ENCODE measurements at places on chromosomes 5 and 9.

- no peak for DNase-seq
Measured at GRCh38 chr9:81477669-81478068, 211.7 kb downstream of the TLE1 start.

- no peak for DNase-seq
Measured at GRCh38 chr9:114163517-114163951, 8.2 kb downstream of the COL27A1 start.

DNA sequence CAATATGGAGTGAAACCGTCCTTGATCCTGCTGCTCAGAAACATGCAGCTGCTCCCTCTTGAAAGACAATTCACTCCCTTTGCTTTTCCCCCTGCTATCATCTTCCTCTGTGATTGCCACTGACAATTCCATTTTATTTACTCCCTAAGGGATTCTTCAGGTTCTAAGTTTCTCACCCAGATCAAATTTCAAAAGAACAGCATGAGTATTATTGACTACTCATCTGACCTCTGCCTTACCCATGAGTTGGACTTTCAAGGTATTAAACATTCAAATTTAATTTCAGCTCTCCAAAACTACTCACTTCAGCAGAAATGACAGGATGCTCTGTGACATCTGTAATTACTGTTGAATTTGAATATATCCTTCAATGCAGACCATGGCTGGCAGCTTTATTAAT lies 236.5 kb upstream of the HAPLN1 start:
- no peak for DNase-seq

- DNase-seq: no peak
Measured at GRCh38 chr9:8384091-8384490, 584.5 kb upstream of the DMAC1 start.

DNA sequence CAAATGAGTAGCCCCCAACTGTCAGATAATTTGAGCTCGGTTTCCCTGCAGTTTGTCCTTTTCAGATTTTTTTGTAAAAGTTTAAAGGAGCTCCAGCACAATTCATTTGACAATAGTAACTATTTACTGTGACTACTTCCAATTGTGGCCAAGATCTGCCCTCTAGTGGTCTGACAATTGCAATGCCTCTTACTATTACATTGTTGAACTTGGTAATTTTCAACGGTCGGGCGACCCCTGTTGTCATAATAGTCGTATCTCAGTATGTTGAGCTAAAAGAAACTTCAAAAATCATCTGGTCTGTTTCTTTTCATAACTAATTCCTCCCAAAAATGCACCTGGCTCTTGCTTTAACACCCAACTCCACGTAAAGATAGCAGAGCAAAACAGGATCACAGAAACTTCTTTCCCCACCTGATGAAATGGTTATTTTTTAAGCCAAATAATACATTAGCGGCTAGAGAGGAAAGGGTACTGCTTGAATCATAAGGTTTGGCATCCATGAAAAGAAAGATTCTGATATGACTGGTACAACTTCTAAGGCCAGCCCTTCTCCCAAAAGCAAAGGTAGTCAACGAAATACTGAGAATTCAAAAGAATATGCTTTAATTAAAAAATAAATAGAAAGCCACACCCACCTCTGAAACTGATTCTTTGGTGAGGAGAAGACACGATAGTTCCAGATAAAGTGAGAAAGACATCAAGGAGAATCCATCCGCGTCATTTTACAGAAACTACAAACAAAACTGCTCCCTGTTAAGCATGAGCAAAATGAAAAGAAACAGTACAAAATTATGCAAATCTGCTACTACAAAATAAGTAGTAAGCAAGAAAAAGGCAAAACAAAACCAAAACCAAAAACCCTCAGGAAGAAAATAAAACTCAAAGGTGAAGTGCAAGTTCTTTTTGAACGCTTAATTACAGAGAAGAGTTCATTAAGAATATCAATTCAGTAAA lies 76.9 kb upstream of the HTR4 start:
- no peak for DNase-seq

DNA sequence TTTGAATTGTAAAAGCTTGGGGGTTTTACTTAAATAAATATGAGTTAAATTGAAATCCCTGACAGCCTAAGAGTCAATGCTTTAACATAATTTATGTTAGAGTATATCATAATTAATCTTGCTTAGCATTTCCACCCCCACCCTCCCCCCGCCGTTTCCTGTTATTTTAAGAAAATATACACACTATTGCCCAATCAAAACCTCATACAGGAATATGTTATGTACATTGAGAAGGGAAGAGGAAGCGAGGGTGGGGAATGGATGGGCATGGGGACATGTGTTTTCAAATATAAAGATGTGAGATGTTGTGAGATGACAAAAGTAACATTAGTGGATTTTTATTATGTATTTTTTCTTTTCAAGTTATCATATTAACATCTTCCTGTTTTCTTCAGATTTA lies 561.1 kb upstream of the MEF2C start:
- DNase-seq: no peak

GRCh38 chr9:120528327-120528726 lies 51.6 kb downstream of the CDK5RAP2 start:
- DNase-seq: no peak

DNA sequence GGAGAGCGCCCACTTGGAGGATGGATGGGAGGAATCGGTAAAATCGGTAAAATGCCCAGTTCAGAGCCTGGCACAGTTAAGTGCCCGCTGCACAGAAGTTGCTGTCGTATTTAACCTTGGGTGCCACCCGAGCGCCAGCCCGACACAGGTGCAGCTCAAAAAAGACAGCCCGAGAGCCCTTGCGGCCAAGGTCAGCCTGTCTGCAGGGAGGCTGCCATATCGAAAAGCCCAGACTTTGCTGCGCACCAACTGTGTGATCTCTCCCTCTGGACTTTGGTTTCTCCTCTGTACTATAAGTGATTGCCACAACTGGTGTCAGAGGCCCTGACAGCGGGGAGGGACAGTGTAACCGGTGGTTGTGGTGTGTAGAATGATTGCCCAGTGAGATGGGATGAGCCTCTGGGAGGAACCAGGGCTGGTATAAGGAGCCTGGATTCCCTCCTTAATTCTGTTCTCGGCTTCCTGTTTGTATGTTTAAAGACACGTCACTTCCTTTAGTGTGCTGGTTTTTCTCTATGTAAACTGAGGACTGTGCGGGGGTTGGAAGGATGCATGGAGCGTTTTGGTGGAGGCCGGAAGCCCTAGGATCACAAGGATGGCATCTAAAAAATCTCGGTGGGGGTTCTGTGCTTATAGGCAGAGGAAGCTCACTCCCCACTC lies 792 bp downstream of the NTMT1 start:
- no peak for DNase-seq

GRCh38 chr9:133709015-133709611 lies 29.0 kb downstream of the SARDH start:
- DNase-seq: no peak

- DNase-seq: no peak
Measured at GRCh38 chr5:127650649-127651048, 1.8 kb downstream of the CTXN3 start.

DNA sequence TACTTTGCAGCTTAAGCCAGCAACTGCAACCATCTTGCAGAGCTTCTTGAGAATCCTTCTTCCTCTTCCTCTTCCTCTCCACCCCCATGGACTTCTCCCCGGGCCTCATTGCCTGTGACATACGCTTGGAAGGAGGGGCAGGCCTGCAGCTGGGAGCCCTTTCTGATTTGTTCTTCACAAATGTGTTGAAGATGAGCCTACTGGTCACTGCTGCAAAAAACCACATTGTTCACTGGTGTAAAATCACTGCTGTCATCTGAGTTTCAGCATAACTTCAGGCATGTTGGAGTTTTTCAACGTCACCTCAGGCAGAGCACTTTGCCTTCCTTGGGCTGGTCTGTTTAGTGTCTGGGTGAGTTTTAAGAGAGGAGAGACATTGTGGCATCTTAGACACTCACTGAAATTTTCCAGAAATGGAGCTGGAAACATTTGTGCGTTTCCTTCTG lies 7.9 kb downstream of the TJP2 start:
- no peak for DNase-seq

DNA sequence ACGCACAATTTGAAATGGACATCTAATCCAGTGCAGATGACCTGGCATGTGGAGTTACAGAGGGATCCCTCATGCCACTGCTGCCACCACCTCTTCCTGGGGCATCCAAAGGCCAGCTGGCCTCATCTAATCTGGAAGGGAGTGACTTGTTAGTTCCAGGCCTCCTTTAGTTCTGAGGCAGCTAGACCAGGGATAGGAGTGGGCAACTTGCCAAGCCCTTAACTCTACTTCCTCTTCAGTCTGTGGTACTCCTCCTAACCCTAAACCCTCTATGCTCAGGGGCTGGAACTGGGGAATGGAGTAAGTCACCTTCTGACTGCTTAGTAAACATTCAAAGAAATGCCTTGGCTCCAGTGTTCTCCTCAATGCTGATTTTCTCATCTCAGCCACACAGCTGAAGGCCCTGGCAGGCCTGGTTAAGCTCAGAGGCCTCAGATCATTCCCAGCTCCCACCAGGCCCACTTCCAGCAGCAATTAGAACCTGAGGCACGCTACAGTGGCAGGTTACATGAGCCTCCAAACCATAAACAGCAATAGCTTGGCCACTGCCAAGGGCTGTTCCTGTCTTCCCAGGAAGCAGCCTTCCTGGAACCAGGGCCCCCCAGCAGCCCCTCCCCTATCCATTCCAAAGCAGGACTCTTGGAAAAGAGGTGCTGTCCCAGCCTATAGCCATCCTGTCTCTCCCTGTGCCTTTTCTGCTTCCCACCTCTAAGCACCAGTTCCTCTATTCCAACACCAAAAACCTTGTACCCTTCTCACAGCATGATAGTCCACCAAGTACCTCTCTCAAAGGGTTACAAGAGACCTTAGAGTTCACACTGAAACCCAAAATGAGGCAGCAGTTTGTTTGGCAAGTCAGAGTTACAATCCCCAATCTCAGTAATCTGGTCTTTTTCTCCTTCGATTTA lies 2.0 kb downstream of the EIF4EBP3 start:
- no peak for DNase-seq

GRCh38 chr5:65066387-65067146 lies 297.8 kb downstream of the CWC27 start:
- DNase-seq: no peak

Measured in type B pancreatic cell (in vitro differentiated cells).